Activated T-cell treated with anti-CD3 and anti-CD28 coated beads, Interleukin-2, amount 50 U/mL, for 48 hours (primary cell): ENCODE measurements at places on chromosomes 1 and 21.

- no peak for DNase-seq
Measured at GRCh38 chr1:6471086-6471969, 5.4 kb upstream of the TNFRSF25 start.

- DNase-seq = no peak
Measured at GRCh38 chr1:1342061-1342562, 7.1 kb downstream of the DVL1 start.

DNA sequence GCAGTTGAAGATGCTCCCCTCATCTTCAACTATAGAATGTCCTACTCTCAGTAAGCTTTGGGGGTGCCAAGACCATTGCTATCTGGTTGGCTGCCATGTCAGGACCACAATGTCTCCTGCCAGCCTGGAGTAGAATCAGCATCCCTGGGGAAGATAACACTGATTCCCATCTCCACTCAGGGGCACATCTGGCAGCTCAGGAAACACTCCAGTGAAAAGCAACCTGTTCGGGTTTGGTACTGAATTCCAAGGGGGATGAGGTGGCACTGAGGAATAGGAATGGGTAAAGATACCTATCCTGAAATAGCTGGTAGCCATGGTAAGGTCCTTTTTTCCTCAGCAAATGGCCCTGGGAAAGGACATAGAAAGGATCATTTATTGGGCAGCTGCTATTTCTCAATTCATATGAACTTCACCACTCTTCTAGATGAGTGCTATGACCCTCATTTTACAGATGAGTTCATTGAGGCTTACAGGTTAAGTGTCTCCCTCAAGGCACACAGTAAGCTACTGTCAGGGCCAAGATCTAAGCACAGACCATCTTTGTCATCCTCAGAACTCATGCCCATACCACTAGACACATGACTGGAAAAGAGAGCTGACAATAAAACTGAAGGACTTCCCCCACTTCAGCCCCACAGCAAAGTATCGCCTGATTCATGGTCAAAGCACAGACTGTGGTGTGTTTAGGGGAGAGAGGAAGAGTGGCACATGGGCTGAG lies 31.4 kb downstream of the AK2 start:
- DNase-seq = no peak

- peak; percentile 38 for DNase-seq
Measured at GRCh38 chr1:197776351-197777105, 1.2 kb upstream of the DENND1B start.

GRCh38 chr1:107939256-107939655 lies 25.7 kb downstream of the VAV3 start:
- DNase-seq = no peak

GRCh38 chr1:158200527-158200926 lies 19.8 kb downstream of the CD1D start:
- no peak for DNase-seq

- DNase-seq = no peak
Measured at GRCh38 chr1:23868557-23869016, 497 bp upstream of the FUCA1 start.

- DNase-seq = no peak
Measured at GRCh38 chr1:34975771-34976170, 9.4 kb downstream of the TMEM35B start.

- no peak for DNase-seq
Measured at GRCh38 chr1:40820251-40820797, 36.7 kb downstream of the KCNQ4 start.

DNA sequence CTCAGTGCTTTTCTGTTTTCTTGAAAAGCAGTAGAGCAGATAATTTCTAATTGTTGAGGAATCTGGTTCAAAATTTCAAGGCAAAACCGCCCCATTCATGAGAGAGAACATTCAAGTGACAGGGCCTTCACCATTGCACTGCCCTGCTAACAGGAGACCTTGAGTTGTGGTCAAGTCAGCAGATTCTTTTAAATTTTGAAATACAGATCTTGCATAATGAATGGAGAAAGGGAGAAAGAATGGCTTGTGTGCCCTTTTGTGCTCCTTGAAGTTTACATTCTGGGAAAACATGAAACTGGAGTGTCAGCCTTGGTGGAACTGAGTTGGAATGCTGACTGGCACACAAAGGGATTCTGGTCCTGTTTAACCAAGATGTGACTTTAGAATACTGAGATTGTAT lies 164.5 kb upstream of the UBE2U start:
- no peak for DNase-seq

DNA sequence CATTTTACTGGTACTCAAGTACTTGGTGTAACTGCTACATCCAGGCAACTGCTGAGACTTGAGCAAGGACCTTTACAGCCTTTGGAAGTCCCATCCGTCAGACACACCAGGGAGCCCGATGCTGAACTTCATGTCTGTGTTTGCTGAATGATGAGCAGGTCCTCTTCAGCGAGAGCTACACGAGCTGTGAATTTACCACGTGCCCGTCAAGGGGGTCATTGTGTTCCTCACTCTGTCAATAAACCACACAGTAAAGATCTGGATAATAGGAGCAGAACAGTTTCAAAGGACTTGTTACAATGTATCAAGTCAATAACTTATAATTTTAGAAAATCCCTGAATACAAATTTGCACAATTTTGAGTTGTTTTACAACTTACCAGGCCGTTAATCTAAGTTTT lies 427.2 kb downstream of the KIF26B start:
- no peak for DNase-seq

- DNase-seq = no peak
Measured at GRCh38 chr1:56418151-56418631, 161.2 kb downstream of the PLPP3 start.

DNA sequence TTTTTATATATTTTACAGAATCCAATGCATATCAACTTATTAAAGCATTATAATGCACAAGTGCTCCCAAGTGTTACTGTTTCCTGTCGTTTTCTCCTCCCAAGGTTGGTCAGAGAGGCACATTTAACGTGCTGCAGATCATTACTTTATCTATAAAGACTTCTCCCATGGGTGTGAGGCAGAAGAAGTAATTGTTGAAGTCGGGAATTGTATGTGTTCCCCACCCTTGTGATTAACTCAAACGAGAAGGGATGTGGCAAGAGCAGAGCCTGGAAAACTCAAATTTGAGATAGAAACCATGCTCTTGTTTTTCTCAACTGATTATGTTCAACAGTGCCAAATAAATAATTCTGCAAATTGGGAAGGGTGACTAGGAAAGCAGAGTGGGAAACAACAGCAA lies 412.5 kb upstream of the ADAMTS5 start:
- DNase-seq = no peak

- no peak for DNase-seq
Measured at GRCh38 chr1:167165948-167166689, 54.6 kb upstream of the POU2F1 start.

GRCh38 chr1:32380057-32380456 lies 14.2 kb downstream of the BSDC1 start:
- DNase-seq = no peak

GRCh38 chr21:25583370-25584130 lies 23.7 kb downstream of the MRPL39 start:
- no peak for DNase-seq
